Pancreas (tissue), 10 donors: ENCODE measurements at places on chromosomes 16 and 17. TPM values are rescaled to one million over a fixed set of nuclear protein-coding genes. Genes with fewer than 3 reads are reported as not detected.

DNA sequence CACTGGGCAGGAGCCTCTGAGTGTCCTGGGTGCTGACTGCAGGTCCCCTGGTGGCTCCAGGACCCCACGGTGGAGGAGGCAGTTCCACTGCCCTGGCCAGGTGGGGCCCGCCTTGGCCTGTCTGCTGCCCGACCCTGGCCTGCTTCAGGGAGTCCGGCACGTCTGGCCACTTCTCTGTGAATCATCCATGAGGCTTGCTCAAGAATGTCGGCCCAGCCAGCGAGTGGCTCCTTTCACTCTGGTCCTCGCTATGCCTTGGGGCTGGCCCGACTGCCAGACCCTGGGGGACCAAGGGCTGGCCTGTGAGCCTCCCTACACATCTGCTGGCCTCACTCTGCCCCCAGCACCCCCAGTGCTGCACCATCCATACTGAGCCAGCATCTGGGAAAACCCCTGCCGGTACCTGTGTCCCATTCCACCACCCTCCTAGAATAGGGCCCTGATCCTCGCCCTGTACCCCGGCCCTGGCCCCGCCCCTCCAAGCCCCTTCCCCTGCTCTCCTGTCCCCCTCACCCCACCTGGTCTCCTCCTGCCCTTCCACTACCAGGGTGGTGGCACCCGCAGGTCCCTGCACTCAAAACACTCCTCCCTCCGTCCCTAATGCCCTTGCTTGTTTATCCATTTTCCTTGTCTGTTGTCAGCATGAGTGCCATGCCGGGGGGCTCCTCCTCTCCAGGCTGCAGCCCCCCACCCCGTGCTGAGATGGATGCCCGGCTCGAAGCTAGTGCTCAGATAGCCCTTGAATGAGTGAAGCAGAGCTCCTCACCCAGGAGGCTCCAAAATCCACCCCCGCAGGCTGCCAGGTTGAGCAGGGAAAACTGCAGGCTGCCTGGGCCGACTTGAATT, 35.5 kb downstream of the ADCY7 start:
- H3K27ac ChIP-seq, result no peak overlapping the region
- no peaks in the 10 kb centered on the region for H3K27me3 ChIP-seq
- no peak overlapping the region for H3K4me3 ChIP-seq
- no peak for DNase-seq
- no peaks in the 10 kb centered on the region for H3K36me3 ChIP-seq

DNA sequence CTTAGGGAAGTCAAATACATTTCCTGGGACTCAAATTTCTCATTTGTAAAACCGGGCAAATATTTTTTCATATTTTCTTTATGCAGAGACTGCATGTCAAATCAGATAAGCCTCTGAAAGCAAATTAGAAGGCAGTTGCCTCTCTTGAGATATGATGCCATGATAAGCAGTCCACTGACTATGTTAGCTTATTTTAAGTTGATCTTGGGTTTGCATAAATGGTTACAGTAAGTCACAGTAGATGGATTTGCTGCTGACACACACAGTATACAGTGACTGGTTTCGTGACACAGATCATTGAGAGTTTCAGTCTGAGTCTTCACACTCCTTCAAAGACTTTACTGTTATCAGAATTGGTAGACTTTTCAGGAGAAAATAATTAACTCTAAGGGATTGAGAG, 927.6 kb upstream of the CDH8 start:
- H3K4me3 ChIP-seq, result no peak overlapping the region
- no peaks in the 10 kb centered on the region for H3K4me1 ChIP-seq
- no peaks in the 10 kb centered on the region for H3K36me3 ChIP-seq
- H3K27ac ChIP-seq, result no peak overlapping the region
- no peak for DNase-seq

DNAH9 gene
- 1.4 TPM for total RNA-seq

CDH11 gene
- 0.88 TPM for total RNA-seq

ATP2A1 gene
- not detected for total RNA-seq

CA7 gene
- total RNA-seq, result not detected

- H3K27ac ChIP-seq, result no peak overlapping the region
- no peak for DNase-seq
- no peaks in the 10 kb centered on the region for H3K36me3 ChIP-seq
- no peaks in the 10 kb centered on the region for H3K4me1 ChIP-seq
- H3K4me3 ChIP-seq, result no peak overlapping the region
- no peaks in the 10 kb centered on the region for H3K27me3 ChIP-seq
Measured at GRCh38 chr17:10512856-10513255, 5.5 kb downstream of the MYH1 start.

GRCh38 chr17:74738051-74738996, 1.3 kb downstream of the RAB37 start:
- no peaks in the 10 kb centered on the region for H3K36me3 ChIP-seq
- no peak for DNase-seq
- H3K4me1 ChIP-seq, result no peaks in the 10 kb centered on the region
- no peaks in the 10 kb centered on the region for H3K27me3 ChIP-seq

DNA sequence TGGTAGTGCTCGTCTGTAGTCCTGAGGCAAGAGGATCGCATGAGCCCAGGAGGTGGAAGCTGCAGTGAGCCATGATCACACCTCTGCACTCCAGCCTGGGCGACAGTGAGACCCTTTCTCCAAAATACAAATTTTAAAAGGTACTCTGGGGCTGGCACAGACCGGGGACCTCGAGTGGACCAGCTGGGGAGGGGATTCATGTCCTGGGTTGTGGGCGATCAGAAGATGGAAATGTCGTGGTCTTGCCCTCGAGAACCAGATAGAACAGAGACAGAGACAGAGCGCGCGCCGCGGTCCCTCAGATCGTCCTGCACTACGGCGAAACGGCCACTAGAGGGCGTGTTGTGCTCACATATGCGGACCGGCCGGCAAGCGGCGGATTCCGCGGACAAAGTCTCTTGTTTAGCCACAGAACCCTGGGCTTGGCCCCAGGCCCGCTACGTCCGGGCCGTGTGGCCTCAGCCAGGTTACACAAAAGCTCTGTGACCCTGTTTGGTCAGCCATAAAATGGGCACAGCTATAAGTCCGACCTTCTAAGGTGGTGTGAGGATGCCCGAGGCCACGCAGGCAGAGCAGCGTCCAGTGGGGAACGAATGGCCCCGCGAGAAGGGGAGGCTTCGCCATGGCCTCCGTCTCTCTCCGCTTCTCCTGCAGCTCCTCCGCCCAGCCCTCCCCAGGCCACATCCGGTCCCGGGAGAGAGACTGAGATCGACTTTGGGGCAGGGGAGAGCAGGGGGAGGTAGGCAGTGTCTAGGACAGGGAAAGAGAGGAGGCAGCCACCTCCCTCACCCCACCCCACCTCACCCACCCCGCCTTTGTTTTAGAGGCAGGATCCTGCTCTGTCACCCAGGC, 14.6 kb upstream of the SBK1 start:
- no peak overlapping the region for H3K27ac ChIP-seq
- peak overlapping the region; percentile 49 for H3K4me3 ChIP-seq
- H3K27me3 ChIP-seq, result no peaks in the 10 kb centered on the region
- H3K4me1 ChIP-seq, result no peaks in the 10 kb centered on the region
- DNase-seq, result peak; percentile 97

CRHR1 gene
- total RNA-seq, result not detected
